ENCODE measurements at places on chromosomes 7 and 10. TPM values are rescaled to one million over a fixed set of nuclear protein-coding genes. Genes with fewer than 3 reads are reported as not detected.

SPDYE16 gene
- 0.98 TPM for total RNA-seq

IDI2 gene
- not detected for total RNA-seq

MET gene
- 49.8 TPM for total RNA-seq

DNA sequence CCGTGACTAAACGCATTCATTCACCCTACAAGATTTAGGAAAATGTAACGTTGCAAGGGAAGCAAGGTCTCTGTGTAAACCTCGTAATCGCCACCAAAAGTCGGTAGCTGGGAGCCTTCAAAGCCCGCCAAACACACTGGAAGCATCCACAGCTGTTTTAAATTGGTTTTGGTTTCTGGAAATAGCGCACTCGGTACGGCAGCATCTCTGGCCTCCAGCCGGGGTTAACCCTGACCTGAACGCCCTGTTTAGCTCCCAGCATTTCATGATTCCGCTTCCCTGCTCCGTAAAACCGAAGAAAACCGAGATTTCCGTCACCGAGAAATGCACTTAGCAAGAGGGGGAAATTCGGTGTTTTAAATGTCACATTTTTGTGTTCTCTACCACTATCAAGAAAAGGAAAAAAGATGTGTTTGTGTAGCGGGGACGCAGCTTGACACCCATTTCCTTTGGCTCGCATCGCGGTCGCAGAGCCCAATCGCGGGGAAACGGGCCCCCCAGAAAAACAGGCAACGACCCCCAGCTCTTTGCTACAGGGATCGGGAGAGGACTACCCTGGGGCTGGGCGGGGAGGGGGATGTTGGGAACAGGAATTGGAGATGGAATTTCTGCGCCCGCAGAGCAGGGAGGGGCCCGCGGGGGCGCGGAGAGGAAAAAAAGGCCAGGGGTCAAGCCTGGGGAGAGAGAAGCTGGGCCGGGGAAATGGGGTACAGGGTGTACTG lies 646 bp downstream of the SGCE start:
- no peak for DNase-seq
- peak overlapping the region; percentile 73 for H3K4me3 ChIP-seq
- H3K4me1 ChIP-seq: no peaks in the 10 kb centered on the region
- H3K36me3 ChIP-seq: no peaks in the 10 kb centered on the region
- no peaks in the 10 kb centered on the region for H3K27me3 ChIP-seq
- H3K27ac ChIP-seq: peak overlapping the region; percentile 77

TRPV5 gene
- total RNA-seq: not detected

DNA sequence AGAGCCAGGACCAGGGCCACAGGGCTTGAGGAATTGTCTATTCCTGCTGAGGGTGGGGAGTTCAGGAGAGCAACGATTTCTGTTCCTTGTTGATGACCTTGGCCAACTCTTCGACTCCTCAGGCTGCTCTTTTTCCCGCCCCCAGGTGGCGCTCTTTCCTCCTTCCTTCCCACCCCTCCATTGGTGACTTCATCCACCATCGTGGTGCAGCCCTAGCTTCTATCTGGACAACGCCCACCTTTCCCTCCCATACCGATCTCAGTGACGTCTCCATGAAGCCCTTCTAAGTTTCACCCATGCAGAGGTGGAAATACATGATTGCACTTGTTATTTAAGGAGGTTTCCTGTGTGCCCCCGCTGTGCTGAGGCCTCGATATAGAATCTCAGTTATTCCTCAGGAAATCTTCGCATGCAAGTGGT lies 22.1 kb upstream of the CARD11 start:
- no peaks in the 10 kb centered on the region for H3K36me3 ChIP-seq
- no peak overlapping the region for H3K27ac ChIP-seq
- H3K4me3 ChIP-seq: no peak overlapping the region

- no peaks in the 10 kb centered on the region for H3K4me1 ChIP-seq
- peak overlapping the region; percentile 88 for H3K4me3 ChIP-seq
- no peaks in the 10 kb centered on the region for H3K36me3 ChIP-seq
- no peaks in the 10 kb centered on the region for H3K27me3 ChIP-seq
- peak overlapping the region; percentile 95 for H3K27ac ChIP-seq
These were observed 425 bp downstream of the CASD1 start for GRCh38 chr7:94509887-94510581.

GNG11 gene
- 21.2 TPM for total RNA-seq

DNA sequence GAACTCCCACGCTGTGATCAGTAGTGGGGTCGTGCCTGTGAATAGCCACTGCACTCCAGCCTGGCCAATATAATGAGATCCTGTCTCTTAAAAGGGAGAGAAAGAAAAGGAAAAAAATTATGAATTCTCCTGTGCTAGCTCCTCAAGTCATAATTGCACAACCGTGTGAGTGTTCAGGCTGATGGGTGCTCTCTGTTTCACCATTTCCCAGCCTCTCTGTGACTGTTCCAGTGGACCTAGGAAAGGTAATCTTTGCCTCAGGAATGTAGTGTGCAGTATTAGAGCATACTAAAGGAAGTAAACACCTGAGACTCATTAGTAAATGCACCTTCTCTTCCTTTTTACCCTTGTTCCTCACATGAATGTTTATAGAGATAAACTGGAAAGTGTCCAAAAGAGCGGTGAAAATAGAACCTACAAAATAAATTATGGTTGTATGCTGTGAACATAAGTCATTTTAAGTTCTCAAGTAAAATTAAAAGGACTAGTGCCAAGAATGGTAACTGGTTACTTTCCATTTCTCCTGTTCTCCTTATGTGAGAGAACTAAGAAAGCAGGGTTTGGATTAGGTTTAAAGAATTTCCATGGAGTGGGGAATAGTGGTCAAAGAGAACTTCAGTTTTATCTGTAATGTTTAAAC lies 42.7 kb downstream of the INPP5F start:
- no peaks in the 10 kb centered on the region for H3K36me3 ChIP-seq
- no peak overlapping the region for H3K27ac ChIP-seq
- H3K27me3 ChIP-seq: no peaks in the 10 kb centered on the region
- DNase-seq: no peak
- peaks cover 11% of the 10 kb centered on the region for H3K4me1 ChIP-seq

DNA sequence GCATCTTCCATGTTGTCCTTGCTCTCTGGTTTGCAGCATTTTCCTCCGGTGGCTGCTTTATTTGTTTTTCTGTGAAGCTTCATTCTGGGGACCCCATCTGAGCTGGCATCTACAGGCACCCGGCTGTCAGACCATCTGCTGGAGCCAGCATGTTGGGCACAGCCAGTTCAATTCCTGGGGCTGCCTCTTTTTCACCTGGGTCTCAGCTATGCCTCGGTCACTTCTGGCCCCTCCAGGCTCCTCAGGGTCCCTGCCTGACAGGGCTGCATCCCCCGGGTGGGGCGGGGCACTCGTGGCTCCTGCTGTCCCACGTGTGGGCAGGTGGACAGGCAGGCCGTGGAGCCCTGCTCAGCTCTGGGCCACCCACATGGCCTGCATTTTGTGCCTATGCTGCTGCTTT lies 8.1 kb downstream of the SCART1 start:
- H3K27me3 ChIP-seq: no peaks in the 10 kb centered on the region
- DNase-seq: no peak
- no peak overlapping the region for H3K4me3 ChIP-seq
- peaks cover 85% of the 10 kb centered on the region for H3K36me3 ChIP-seq
- no peak overlapping the region for H3K27ac ChIP-seq
- no peaks in the 10 kb centered on the region for H3K4me1 ChIP-seq

- H3K4me3 ChIP-seq: no peak overlapping the region
- no peak overlapping the region for H3K27ac ChIP-seq
These were observed 111.6 kb downstream of the HTR5A start for GRCh38 chr7:155181768-155182167.

GRCh38 chr10:35367982-35368381 lies 31.7 kb downstream of the CCNY start:
- peaks cover 78% of the 10 kb centered on the region for H3K4me1 ChIP-seq
- H3K27ac ChIP-seq: peak overlapping the region; percentile 34
- H3K36me3 ChIP-seq: no peaks in the 10 kb centered on the region
- no peaks in the 10 kb centered on the region for H3K27me3 ChIP-seq

NPC1L1 gene
- total RNA-seq: 0.44 TPM

DNA sequence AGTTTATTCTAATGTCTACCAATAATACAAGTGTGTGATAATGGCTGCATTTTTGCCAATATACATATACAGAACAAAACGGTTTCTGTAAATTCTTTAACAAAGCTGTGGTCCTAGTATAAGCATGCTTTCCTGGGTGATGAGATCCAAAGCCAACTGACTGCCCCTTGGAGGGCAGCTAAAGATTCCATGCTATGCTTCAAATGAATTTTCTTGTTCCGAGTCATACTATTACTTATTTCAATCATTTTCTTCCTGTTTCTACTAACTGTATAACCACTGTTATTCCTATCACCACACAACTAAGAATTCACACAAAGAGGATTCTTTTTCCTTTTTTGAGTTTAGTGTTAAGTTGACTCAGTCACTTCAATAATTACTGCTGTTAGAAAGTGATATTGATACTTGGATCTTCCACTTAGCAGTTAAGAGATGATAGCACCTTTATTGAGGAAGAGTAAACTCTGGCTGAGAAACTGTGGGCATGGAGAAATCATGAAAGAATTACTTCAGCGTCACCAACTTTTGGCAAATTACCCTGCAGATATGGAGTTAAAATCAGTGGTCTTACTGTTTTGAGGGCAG lies 197.5 kb downstream of the ARL4A start:
- no peak overlapping the region for H3K4me3 ChIP-seq
- no peaks in the 10 kb centered on the region for H3K36me3 ChIP-seq
- H3K27ac ChIP-seq: no peak overlapping the region

DNA sequence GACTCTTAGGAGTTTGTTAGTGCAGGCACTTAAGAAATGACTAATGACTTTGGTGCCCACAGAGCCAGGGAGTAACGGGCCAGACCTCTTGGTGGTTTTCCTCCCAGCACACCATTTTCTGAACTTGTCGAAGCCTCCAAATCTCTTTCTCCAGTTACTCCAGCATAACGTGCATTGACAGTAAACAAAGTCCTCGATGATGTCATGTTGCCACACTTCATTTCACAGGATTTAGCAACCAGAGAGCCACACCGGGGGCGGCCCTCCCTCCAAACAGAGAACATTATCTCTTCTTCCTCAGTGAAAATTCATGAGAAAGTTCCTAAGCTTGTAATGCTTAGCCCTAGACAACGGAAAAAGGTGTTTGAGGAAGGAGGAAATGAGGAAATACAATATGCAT lies 4.0 kb upstream of the SVOPL start:
- H3K4me3 ChIP-seq: no peak overlapping the region
- DNase-seq: no peak
- H3K4me1 ChIP-seq: no peaks in the 10 kb centered on the region
- no peak overlapping the region for H3K27ac ChIP-seq
- no peaks in the 10 kb centered on the region for H3K36me3 ChIP-seq

GDI2 gene
- total RNA-seq: 175 TPM

SPDYE2 gene
- total RNA-seq: 0.42 TPM

- H3K4me3 ChIP-seq: no peak overlapping the region
- DNase-seq: no peak
These were observed 405.5 kb downstream of the ANKRD7 start for GRCh38 chr7:118629898-118630438.

DNA sequence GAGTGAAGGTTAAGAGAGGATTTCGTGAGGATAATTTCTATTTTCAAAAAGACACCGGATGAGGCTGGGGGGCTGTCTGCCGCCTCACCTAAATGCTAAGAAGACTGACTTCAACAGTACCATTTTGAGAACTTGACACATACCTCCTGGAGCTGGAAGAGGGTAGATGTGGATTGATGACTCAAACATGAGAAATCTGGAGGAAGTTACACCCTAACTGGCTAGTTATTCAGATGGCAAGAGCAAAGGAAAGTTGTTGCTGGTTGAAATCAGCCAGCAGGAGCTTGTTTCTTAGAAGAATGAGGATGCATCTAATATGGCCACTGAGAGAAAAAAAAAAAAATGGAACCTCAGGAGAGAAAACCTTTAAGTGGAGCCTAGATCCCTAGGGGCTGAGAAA lies 76.2 kb upstream of the KIAA1217 start:
- no peak overlapping the region for H3K4me3 ChIP-seq
- no peak overlapping the region for H3K27ac ChIP-seq
- no peaks in the 10 kb centered on the region for H3K4me1 ChIP-seq
- no peak for DNase-seq
- H3K36me3 ChIP-seq: no peaks in the 10 kb centered on the region

DNA sequence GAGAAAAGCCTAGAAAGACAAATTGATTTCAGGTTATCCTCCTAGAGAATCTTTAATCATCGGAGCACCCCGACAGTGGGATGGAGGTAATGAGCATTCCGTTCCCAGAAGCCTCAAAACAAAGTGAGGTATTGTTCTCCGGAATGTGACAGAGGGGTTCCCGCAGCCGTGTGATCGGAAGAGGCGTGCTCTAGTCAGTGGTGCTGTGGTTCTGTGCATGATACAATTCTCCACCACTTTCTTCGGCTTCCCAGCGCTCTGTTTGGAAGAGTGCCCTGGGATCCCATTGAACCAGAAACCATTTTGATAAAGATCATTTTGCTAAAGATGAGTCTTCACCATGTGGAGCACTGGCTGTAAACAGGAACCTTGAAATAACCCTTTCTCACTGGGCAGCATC lies 434.6 kb downstream of the PAXIP1 start:
- H3K27me3 ChIP-seq: no peaks in the 10 kb centered on the region
- no peaks in the 10 kb centered on the region for H3K4me1 ChIP-seq
- no peak overlapping the region for H3K27ac ChIP-seq
- DNase-seq: no peak
- no peaks in the 10 kb centered on the region for H3K36me3 ChIP-seq
- H3K4me3 ChIP-seq: no peak overlapping the region

DNA sequence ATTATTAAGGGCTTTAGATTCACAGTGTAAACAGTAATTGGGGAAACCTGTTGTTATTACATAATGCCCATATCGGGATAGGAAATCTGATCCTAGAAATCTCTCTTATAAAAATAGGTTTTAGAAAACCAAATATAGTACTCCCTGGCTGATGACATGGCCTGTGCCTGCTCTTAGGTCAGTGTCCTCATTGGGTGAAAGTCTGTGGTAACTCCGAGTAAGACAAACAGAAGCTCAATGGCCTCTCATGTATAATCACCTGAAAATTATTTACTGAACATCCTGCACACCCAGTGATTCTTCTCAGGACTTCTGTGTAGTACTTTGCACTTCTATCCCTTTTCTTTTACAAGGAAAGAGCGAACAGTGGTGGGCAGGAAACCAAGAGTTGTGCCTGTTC lies 37.8 kb downstream of the SEM1 start:
- no peaks in the 10 kb centered on the region for H3K4me1 ChIP-seq
- H3K36me3 ChIP-seq: no peaks in the 10 kb centered on the region
- DNase-seq: no peak
- H3K27me3 ChIP-seq: no peaks in the 10 kb centered on the region

DNA sequence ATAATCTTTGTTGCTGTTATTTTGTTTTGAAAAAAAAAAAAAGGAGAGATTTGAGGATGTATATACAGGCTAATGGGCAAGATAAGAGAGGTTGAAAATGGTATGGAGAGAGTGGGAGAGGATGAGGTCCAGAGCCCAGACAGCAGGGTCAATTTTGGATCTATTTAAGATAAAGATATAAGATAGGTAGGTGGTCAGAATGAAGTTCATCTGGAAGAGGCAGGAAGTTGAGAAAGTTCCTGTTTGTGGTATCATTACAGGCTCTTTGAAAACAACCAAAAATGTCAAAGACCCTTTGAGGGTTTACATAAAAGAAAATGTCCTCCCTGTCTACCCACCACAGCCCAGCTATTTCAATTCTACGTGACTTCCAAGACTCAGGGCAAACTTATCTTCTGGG lies 7.5 kb downstream of the CEP41 start:
- peaks cover 22% of the 10 kb centered on the region for H3K4me1 ChIP-seq
- no peaks in the 10 kb centered on the region for H3K36me3 ChIP-seq
- no peaks in the 10 kb centered on the region for H3K27me3 ChIP-seq
- DNase-seq: no peak
- no peak overlapping the region for H3K27ac ChIP-seq

LIPM gene
- total RNA-seq: not detected

CYP3A5 gene
- 2.4 TPM for total RNA-seq

FAM13C gene
- 30.0 TPM for total RNA-seq

Data from tibial nerve (tissue), 4 donors.